EL (cell line): ENCODE measurements at places on chromosomes 11 and 22.

DNA sequence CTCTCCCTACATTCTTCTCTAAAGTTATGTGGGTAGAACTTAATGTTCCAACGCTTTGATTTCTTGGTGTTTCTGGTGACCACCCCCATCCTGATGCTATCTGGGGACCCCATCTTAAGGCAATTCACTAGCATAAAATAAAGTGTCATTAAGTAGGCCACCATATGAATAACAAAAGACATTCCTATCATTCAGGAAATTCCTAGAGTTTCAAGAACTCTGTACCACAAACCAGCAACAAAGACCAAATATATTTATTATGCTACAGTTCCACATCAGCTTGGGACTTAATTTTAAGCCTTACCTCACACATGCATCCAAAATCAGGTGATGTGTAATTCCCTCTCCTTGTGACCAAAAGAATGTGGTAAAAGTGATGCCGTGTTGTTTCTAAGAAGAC lies 254.6 kb upstream of the LRRC4C start:
- DNase-seq, result no peak

GRCh38 chr11:44912270-44912987 lies 38.3 kb downstream of the TP53I11 start:
- DNase-seq, result no peak

DNA sequence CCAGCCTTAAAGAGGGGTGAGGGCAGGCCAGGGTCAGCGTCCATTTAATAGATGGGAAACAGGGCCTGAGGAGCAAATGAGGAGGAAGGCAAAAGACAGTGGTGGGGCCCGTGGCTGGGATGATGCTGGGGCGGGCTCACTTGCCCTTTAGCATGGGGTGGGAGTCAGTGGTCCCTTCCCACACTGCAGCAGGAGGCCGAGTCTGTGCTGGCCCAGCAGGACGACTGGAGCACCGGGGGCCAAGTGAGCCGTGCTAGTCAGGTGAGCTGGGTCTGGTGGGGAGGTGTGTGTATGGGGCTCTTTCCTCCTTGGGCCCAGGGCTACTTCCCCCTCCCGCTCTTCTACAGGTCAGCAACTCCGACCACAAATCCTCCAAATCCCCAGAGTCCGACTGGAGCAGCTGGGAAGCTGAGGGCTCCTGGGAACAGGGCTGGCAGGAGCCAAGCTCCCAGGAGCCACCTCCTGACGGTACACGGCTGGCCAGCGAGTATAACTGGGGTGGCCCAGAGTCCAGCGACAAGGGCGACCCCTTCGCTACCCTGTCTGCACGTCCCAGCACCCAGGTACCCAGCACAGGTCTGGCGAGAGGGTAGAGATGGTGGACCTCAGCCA lies 12.8 kb downstream of the SCYL1 start:
- DNase-seq, result no peak

GRCh38 chr11:46348566-46349401 lies 1.5 kb downstream of the DGKZ start:
- DNase-seq, result no peak

DNA sequence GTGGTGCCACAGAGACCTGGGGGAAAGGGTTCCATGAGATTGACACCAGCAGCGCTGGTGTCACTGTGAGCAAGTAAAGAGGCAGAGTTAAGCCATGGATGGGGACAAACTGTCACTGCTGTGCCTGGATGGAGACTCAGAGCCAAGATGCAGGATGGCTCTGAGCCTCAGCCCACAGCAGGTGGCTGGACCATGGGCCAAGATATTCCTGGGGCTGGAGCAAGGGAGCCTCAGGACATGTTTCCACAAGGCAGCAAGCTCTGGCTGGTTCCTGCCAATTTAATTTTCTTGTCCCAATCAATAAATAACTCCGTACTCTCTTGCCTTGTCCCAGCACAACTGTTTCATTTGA lies 23.0 kb downstream of the MYO18B start:
- no peak for DNase-seq

GRCh38 chr22:42365942-42366695 lies 66.1 kb downstream of the NFAM1 start:
- DNase-seq, result no peak

- DNase-seq, result no peak
Measured at GRCh38 chr11:123365955-123366354, 64.1 kb upstream of the GRAMD1B start.

- no peak for DNase-seq
Measured at GRCh38 chr11:130834886-130835285, 81.4 kb downstream of the SNX19 start.

- DNase-seq, result no peak
Measured at GRCh38 chr11:44493383-44493782, 72.1 kb upstream of the CD82 start.

- DNase-seq, result no peak
Measured at GRCh38 chr22:44468973-44469372, 29.1 kb downstream of the RTL6 start.

- no peak for DNase-seq
Measured at GRCh38 chr11:60891103-60891741, 15.2 kb downstream of the PRPF19 start.

- DNase-seq, result no peak
Measured at GRCh38 chr22:22683668-22684361, 39.4 kb downstream of the GGTLC2 start.

GRCh38 chr11:123381149-123381548 lies 48.9 kb upstream of the GRAMD1B start:
- DNase-seq, result no peak

GRCh38 chr11:120326845-120327281 lies 1.8 kb downstream of the TLCD5 start:
- no peak for DNase-seq

DNA sequence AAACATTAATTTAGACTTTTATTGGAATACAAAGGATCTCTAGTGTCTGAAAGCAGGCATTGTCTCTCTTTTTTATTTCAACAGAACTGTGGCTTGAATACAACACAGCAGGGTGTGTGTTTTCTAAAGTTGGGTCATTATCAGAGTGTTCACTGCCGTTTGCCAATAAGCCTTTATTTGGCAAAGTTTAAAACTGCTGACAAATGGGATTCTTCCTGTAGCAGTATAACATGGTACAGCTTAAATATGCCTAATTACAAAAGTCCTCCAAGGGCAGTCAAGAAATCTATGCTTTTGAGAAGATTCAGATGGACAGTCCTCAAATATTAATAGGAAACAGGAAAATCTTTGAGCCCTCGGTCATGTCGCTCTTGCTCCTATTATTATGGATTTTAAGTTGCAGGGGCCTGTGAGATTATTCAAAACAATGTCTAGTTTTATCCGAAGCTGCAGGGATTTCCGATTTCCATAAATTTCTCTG lies 199.9 kb downstream of the MAML2 start:
- no peak for DNase-seq

DNA sequence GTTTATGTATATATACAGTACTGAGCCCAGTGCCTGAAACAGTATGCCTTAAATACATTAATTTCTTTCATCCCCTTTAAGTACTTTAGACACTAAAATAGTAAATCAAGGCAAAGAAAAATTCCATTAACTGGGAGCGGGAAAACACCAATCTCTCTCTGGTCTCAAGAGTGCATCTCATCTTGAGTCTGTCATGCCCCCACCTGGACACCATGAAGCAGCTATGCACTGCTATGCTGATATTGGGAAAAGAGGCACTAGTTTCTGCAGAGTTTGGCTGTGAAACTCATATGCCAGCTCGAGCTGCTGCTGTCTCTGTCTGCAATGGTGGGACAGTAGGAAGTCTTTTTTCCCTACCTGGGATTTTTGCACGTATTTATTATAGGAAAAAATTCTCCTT lies 754.4 kb upstream of the RAG2 start:
- no peak for DNase-seq

GRCh38 chr11:106482917-106483785 lies 405.7 kb downstream of the AASDHPPT start:
- DNase-seq, result peak; percentile 57

- DNase-seq, result no peak
Measured at GRCh38 chr11:118033443-118033842, 43.4 kb upstream of the TMPRSS4 start.
